ENCODE measurements at places on chromosomes 3 and 15.

GRCh38 chr3:100082714-100083113 is 31.6 kb downstream of the FILIP1L start:
- DNase-seq: no peak

DNA sequence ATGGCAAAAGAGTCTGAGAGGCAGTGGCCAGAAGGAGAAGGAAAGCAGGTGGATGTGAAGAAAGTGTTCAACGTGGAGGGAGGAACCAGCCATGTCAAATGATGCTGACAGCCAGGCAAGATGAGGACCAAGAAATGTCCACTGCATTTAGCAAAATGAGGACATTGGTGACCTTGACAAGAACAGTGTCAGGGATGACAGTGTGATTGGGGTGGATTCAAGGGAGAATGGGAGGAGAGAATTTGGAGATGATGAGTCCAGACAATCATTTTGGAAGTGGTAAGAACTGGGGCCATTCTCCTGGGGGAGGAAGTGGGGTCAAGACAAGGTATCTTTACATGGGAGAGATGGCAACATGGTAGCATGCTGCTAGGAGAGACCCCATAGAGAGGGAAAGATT is 47.4 kb downstream of the CPN2 start:
- DNase-seq: no peak

GRCh38 chr3:155425396-155425795 is 131.9 kb upstream of the STRIT1 start:
- DNase-seq: no peak

DNA sequence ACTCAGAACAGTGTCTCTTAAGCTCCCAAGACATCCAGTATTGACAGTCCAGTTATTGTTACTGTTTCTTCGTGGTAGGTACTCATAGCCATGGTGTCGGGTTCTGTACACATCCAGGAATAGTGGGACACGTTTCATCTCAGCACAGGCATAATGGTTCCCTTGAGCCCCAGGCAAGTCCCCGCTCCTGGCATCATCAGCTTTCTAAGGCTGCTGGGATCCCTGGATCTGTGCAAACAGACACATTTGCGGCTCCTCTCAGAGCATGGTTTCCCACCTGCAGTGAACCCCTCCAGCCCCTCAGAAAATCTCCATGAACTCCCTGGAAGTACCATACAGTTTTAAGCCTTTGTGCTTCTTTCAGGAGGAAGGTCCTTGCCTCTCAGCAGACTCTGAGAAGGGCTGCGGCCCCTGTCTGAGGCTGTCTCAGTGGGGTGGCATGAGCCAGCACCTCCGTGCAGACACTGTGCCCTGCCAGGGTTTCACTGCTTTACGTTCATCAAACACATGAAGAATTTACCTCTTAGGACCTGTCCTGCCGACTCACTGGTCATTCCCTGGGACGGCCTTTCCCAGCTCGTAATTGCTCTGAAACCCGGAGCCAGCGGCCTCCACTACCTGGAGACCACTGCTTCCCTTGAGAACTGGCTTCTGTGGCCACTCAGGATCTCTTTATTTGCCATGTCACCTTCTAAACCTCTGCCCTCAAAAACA is 124.9 kb downstream of the LRRK1 start:
- no peak for DNase-seq

- DNase-seq: no peak
Measured at GRCh38 chr3:140420621-140421357, 257.1 kb upstream of the TRIM42 start.

All from inflammatory macrophage treated with lipopolysaccharide for 4 hours (primary cell).